ENCODE measurements at places on chromosomes 5 and 9.

GRCh38 chr9:99101271-99101670 lies 3.6 kb upstream of the TGFBR1 start:
- no peak for DNase-seq

GRCh38 chr5:133147411-133147810 lies 95.6 kb downstream of the HSPA4 start:
- DNase-seq = no peak

DNA sequence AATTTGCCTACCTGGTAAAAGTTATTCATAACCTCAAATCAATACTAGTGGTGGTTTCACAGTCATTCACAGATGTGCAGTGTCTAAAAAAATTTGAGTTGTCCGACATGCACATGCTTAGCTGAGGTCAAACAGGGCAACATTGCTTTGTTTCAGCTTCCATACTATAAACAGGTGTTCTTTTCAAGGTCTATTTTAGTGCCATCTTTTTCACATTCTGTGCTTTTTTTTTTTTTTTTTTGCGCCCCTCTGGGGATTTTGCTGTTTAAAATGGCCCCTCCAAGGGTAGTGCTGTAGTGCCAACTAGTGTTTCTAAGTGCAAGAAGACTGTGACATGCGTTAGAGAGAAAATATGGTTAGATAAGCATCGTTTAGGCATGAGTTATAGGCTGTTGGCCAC lies 14.5 kb downstream of the PHAX start:
- DNase-seq = no peak

- peak; percentile 39 for DNase-seq
Observed at GRCh38 chr5:79938468-79938867, 52.6 kb downstream of the MTX3 start.

- no peak for DNase-seq
Observed at GRCh38 chr5:68482199-68482598, 266.6 kb downstream of the PIK3R1 start.

GRCh38 chr5:52925001-52925400 lies 64.2 kb upstream of the ITGA2 start:
- no peak for DNase-seq

GRCh38 chr9:81150016-81150625 lies 539.2 kb downstream of the TLE1 start:
- no peak for DNase-seq

GRCh38 chr5:59596586-59597350 lies 296.8 kb downstream of the PDE4D start:
- no peak for DNase-seq

All from T-helper 2 cell treated with Interferon-gamma antibody and Interleukin-4, amounts not matched to agents 5 μg/mL and 100 μg/mL, for 36 hours (primary cell).